Nucleus accumbens (tissue), 56 donors: ENCODE measurements at places on chromosomes 1 and 21.

DNA sequence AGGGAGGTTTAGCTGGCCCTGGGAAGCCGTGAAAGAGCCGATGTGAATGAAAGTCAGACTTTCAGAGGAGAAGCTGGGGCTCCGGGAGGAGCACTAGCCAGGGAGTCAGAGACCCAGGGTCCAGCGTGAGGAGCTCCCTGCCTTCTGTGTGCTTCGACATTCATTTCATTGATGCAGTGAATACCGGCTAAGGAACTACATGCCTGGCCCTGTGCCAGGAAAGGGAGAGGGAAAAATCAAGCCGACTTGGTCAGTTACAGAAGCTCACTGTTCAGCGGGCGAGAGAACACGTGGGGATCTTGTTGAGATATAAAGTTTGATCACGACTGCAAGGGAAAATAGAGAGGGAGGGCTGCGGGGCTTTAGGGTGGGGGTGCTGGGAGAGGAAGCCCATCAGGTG lies 76.7 kb upstream of the RUNX3 start:
- DNase-seq, result no peak

DNA sequence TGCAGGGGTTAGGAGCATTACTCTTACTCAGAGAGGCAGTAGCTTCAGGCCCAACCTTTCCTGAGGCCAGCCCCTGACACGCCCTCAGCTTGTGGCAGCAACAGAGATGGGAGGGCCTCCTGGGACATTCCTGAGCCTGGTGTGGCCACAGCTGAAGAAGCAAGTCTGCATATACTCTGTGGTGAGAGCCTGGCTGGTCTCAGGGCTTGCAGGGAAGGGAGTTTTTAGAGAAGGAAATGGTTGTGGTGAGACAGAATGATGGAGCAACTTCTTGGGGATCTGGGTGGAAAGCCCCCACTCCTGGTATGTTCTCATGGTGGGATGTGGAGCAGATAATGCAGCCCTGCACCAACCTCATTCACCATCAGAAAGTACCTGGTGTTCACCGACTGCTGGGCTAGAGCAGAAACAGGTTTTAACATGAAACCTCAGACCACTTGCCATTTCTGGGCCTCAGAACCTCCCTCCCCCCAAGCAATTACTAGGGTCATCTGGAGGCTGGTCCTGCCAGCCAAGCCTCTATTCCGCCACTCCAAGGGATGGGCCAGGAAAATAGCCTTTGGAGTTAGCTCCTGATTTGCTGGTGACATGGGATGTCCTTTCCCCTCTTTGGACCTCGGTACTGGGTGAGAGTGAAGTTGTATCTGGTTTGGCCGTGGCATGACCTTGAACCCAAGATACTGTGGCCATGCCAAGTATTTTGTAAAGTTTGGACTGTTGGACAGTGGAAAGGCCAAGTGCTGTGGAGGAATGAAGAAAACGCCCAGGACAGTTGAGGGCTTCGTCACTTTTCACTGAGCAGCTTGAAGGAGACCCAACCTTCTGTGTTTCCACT lies 28.1 kb upstream of the RNF19B start:
- DNase-seq, result no peak

GRCh38 chr1:86352086-86352485 lies 44.0 kb downstream of the ODF2L start:
- DNase-seq, result no peak

DNA sequence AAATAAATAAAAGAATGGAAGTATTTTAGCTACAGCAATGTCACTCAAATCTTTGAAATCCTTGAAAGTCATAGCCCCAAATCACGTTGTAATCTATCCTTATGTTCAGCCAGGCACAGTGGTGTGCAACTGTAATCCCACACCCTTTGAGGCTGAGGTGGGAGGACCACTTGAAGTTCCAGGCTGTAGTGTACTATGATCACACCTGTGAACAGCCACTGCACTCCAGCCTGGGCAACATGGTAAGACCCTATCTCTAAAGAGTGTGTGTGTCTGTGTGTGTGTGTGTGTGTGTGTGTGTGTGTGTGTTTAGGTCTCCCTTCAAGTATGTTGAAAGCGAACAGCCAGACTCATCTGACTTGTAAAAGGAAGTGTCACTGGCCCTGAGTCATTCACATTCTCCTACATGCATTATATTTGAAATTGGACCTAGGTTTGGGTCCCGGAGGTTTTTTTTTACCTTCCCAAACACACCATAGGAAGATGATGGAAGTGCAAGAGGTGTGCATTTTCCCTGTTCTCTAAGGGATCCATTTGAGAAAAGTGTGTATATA lies 50.1 kb downstream of the ZNF281 start:
- DNase-seq, result no peak

DNA sequence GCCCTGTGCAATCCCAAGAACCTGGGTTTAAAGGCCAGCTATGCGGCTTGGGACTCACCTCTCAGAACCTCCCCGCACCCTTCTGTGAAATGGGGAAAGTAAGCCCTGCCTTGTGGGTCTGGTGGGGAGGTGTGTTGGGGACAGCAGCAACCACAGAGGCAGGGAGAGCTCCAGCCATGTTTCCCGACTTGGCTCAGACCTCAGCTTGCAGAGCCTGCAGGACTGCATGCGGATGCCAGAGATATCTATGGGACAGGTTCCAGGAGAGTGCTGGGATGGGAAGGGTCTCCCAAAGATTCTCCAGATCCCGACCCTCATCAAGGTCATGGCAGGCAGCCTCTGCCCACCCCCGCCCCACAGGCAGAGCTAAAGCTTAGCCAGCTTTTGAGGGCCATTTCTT lies 20.2 kb downstream of the PADI1 start:
- DNase-seq, result no peak

GRCh38 chr1:119431836-119432235 lies 16.9 kb downstream of the HSD3B2 start:
- DNase-seq, result no peak

DNA sequence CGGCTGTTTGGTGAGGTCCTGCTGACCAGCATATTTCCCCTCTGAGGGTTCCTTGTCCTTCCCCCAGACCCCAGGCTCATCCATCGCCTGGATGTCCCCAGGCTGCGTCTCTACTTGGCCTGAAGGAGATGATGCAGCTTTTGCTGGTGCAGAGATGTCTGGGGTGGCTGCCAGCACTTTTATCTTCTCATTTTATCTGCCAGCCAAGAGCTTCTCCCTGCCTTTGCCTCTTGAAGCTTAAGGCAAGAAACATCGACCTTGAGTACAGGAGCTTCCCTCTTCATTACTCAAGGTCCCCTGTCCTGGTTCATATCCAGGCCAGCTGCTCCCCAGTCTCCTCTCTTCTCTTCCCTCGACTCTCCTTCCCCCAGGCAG lies 9.2 kb upstream of the H6PD start:
- no peak for DNase-seq

DNA sequence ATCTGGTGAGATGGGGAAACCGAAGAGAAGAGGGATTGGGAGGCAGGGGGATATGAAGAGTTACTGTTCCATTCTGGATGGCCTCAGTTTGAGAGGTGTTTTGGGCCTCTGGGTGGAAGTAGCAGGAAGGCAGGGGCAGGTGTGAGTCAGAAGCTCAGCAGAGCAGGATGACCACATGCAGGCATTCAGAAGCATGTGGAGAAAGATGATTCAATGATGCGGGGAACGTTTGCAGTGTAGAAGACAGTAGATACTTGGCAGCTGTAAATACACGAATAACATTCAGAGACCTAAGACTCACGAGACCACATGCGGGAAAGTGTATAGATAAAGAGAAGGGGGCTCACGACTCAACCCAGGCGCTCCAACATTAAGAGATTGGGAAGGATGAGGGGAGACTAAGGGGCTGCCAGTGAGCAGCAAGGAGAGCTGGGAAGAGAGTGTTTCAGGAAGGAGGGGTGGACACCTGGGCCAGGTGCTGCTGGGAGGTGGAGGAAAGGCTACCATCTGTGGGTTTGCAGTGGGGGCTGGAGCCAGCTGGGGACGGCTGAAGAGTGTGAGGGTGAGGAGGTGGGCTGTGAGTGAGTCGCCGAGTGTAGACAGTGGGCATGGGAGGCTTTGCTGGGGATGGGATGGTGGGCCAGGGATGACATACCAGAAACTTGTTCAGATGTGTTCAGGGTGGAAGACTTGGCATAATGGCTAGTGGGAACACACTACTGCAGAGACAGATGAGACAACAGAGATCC lies 5.8 kb upstream of the EPS8L3 start:
- DNase-seq, result no peak

DNA sequence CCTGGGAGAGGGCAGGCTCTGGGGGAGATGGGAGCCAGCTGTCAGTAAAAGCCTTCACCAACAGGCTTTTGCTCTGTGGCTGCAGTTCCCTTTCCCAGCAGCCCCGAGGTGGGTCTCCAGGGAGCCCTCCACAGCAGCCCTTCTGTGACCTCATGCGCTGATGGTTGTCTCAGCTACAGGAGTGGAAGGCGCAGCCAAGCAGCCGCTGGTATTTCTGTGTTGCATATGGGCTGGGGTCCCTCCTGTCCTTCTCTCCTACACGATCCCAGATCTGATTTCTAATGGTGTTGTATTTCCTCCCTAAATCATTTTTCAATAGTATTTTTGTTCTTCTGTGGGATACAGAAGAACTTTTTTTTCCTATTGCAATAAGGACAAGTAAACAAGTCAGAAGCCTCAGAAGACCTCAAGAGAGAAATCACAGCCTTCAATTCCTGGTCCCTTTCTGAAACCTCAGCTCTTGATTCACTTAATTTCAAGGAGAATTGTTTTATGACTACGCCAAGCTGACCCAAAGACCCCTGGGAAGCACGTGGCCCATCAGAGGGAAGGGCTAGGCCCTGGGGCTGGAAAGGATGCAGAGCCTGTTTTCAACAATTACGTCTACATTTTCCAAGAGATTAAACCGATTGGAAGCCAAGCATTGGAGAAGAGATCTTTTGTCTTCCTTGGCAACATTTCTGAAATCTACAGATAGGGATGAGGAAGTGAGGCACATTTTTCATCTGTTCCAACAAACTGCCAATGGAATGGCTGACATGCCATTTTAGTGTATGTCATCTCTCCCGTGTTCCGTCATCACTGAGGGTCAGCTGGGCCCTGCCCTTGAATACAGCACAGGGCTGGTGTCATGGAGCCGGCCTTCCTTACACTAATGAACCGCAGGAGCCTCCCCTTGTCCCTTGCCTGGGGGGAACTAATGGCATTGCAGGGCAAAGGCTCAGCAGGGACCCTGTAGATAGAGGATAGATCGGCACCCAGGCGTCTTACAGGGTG lies 42.0 kb upstream of the SCCPDH start:
- DNase-seq, result no peak

- DNase-seq, result no peak
Measured at GRCh38 chr1:160077486-160077885, 3.9 kb upstream of the KCNJ9 start.

- no peak for DNase-seq
Measured at GRCh38 chr1:247472035-247472434, 14.1 kb upstream of the OR2B11 start.

- DNase-seq, result no peak
Measured at GRCh38 chr1:214848101-214848500, 234.4 kb upstream of the KCNK2 start.

DNA sequence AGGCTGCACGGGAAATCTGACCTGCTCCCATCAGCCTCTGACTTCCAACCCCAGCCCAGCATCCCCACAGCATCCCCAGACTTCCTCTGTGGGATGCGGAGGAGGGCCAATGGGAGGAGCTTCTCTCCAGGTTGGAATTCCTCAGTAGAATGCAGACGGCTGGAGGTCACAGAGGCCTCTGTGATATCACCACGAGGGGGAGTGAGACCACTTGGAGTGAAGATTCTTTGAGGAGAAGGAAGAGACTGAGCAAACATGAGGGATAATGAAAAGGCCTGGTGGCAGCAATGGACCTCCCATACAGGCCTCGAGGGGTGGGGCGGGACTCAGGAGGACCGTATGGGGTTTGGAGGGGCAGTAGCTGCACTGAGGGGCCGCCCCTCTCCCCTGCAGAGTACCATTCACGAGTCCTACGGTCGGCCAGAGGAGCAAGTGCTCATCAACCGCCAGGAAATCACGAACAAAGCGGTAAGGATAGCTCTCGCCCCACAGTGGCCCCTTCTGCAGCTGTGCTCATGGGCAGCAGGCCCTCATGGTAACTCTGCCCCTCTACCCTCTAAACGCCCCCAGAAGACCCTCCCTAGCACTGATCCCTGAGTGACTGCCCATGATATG lies at the start of gene CATSPER4:
TSS of gene CATSPER4 (plus strand) at position 230 of the 615 bp plus-strand sequence. CDS start at position 256, 26 bp downstream.
- no peak for DNase-seq

- DNase-seq, result no peak
Measured at GRCh38 chr1:228226956-228227791, 19.3 kb downstream of the OBSCN start.

DNA sequence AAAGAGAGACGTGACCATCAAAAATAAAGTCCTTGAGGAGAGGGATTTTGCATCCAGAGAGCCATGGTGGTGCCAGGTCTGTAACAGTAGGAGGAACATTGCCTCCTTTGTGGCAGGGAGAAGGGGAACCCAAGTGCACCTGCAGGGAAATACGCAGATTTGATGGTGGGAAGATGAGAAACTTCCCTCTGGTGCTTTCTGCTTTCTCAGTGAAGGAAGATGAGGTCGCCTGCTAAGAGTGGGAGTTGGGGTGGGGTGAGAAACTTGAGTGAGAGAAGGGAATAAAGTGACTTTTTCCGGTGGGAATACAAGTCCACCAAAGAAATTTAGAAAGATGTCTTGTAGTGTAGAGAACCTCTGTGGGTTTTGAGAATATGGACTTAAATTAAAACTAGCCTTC lies 9.1 kb downstream of the PLA2G4A start:
- no peak for DNase-seq

DNA sequence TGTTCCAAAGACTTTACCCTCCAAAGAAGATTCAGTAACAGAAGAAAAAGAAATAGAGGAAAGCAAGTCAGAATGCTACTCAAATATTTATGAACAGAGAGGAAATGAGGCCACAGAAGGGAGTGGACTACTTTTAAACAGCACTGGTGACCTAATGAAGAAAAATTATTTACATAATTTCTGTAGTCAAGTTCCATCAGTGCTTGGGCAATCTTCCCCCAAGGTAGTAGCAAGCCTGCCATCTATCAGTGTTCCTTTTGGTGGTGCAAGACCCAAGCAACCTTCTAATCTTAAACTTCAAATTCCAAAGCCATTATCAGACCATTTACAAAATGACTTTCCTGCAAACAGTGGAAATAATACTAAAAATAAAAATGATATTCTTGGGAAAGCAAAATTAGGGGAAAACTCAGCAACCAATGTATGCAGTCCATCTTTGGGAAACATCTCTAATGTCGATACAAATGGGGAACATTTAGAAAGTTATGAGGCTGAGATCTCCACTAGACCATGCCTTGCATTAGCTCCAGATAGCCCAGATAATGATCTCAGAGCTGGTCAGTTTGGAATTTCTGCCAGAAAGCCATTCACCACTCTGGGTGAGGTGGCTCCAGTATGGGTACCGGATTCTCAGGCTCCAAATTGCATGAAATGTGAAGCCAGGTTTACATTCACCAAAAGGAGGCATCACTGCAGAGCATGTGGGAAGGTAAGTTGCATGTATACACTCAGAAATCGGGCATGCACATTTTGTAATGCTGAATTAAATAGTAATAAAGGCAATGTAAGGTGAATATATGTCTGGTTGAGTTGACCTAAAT lies 97.2 kb downstream of the ZFYVE9 start:
- DNase-seq, result no peak

GRCh38 chr21:22791376-22791775 lies 1793.2 kb downstream of the NCAM2 start:
- no peak for DNase-seq

GRCh38 chr1:156270314-156270713 lies 12.3 kb downstream of the SMG5 start:
- DNase-seq, result no peak

- DNase-seq, result no peak
Measured at GRCh38 chr1:99553301-99553700, 92.6 kb upstream of the PALMD start.

GRCh38 chr1:20153000-20153418 lies 13.9 kb downstream of the PLA2G2F start:
- peak; percentile 49 for DNase-seq
